ENCODE measurements at places on chromosomes 13 and 19.

GRCh38 chr13:51729866-51730553 is 74.0 kb downstream of the DHRS12 start:
- peak; percentile 89 for DNase-seq

- no peak for DNase-seq
These were observed 4.0 kb upstream of the NKPD1 start for GRCh38 chr19:45164577-45165335.

- DNase-seq, result no peak
These were observed 41.7 kb downstream of the MIPEP start for GRCh38 chr13:23847497-23847896.

DNA sequence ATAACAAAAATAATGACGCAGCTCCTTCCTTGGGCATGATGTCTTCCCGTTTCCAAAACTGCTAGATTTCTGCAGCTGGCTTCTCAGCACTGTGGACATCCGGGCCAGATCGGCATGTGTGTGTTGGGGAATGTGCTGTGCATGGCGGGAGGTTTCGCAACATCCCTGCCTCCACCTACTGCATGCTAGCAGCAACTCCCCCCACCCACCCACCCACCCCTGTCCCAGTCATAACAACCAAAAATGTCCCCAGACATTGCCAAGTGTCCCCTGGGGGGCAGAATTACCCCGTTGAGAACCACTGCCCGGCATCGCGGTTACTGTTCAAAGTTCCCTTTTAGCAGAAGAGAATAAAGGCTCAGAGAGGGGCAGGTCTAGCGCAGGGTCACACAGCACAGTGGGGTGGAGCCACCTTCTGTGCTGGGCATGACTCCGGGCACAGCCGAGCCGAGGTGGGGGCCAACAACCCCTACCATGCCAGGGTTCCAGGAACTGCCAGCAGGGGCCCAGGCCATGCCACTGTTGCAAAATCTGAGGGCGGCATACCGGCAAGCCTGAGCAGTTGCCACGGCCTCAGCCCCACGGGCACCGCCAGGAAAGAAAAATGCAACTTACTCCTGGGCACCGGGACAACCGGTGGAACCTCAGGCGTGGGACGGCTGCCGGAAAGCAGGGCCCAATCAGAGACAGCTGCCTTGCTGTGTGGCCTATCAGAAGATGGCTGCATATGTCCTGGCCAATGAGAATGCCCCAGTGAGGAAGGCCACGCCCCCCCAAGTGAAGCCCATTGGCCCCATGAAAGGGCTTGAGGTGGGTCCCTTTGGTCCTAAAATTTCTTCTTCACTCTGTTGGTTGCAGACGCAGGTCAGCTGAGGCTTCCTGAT is 22.5 kb upstream of the NFIC start:
- peak; percentile 84 for DNase-seq

DNA sequence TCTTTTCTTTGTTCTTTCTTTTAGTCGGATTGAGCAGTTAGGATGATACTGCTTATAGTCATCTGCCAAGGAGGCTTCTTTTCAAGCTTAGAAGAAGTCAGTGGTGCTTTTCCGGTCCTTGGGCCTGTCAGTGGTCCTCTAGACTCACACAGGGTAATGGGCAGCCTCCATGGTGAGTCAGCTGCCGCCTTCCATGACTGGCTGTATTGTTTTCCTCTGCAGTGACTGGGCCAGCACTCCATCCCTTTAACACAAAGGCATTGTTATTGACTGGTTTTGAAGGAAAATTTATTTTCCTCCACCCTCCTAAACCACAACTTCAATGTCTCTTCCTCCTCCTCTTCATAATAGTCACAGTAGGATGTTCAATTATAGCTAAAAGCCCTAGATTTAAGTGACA is 47.1 kb upstream of the CNMD start:
- peak; percentile 8 for DNase-seq

DNA sequence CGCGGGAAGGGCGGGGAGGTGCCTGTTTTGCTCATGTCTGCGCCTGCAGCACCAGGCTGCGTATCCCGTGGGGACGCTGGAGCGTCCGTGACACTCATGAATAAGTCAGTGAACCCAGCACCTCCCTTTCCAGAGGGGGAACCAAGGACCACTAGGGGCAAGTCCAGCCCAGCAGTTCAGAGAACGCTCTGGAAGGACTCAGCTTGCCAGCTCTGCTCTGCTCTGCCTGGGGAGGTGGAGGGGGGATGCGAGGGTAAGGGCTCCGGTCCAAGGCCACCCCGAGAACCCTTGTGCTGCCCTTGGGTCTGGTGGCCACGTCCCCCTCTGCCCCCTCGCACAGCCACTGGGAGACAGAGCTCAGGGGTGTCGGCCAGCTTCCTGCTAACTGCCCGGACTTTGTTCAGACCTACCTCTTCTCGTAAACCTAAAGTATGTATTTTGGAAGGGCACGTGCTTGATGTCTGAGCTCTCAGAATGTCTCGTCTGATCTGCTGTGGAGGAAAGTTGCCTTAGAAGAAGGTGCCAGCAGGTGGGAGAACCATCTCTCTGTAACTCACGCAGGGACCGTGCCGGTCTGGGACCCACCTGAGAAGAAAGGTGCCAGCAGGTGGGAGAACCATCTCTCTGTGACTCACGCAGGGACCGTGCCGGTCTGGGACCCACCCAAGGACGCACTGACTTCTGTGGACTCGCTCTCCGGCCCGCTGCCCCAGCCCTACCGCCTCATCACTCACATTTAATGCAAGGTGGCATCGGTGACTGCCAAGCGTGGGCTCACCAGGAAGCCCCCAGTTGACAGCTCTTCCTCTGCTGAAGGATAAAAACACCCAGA is 34.1 kb downstream of the TMEM255B start:
- DNase-seq, result no peak

- peak; percentile 90 for DNase-seq
These were observed 330.5 kb upstream of the KLF12 start for GRCh38 chr13:74464670-74465069.

GRCh38 chr19:4577020-4577782 is 17.7 kb upstream of the SEMA6B start:
- peak; percentile 32 for DNase-seq

DNA sequence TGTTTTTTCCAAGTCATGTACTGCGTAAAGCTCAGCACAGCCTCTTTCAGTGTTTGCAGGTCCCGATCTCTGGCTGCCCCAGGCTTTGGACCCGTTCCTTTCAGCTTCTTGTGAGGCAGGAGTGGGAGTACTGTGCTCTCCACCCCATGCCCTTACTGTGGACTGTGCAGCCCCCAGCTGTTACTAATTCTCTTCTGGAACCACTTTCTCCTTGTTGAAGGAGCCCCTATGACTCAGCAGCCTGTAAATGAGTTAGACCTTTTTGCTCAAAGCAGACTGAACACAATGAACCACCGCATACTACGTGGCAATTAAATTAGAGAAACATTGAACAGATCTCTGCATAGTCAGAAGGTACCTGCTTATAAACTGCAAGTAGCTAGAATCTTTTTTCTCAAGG is 39.0 kb downstream of the SERTM1 start:
- DNase-seq, result peak; percentile 70

DNA sequence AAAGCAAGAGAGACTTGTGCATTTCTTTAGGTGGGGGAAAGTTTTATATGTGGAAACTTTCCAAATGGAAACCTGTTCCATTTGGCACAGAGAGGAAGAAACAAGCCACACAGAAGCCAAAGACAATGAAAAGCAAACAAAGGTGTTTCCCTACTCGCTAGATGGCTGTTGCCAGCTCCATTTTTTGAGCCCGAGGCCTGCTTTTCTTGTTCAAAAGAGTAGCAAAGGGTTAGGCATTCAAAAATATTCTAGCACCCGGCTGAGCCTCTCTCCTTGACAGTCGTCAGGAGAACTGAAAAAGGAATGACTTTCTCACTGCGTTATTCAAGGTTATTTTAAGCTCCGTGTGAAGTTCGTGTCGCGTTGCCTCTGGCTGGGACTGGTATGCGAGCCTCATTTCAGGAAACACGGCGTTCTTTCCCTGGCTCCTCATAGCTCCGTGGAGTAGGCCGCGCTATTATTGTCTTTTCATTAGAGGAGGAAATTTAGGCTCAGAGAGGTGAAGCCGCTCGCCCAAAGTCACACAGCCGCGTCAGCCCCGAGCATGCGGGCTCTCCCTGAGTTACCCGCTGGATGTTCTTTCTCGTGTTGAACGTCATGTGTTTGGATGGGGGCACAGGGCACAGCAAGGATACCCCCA is 7.6 kb downstream of the TRPM4 start:
- peak; percentile 67 for DNase-seq
